ENCODE measurements at places on chromosomes 11 and 22.

- no peak for DNase-seq
Observed at GRCh38 chr11:93653571-93653970, 7.9 kb upstream of the CEP295 start.

- no peak for DNase-seq
Observed at GRCh38 chr11:110261195-110262071, 35.0 kb downstream of the RDX start.

DNA sequence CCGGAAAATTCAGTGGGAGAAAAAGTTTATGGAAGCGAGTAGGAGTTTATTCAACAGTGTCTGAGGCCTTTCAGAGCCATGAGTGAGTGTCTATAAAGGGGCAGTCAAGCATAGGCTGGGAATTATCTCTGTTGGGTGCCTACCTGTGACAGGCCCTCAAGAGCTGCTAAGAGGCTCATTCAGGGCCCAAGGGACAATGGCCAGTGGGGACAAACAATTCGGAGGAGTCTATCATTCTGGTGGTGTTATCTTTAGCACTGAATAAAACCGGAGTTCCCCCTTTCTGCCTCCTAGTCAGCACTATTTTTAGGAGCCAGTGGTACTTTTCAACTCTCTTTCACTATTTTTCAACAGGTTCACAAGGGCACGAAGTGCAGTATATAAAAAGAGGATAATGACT lies 89.5 kb upstream of the HTATIP2 start:
- no peak for DNase-seq

GRCh38 chr11:62892077-62892922 lies 11.6 kb downstream of the SLC3A2 start:
- DNase-seq: peak; percentile 53

DNA sequence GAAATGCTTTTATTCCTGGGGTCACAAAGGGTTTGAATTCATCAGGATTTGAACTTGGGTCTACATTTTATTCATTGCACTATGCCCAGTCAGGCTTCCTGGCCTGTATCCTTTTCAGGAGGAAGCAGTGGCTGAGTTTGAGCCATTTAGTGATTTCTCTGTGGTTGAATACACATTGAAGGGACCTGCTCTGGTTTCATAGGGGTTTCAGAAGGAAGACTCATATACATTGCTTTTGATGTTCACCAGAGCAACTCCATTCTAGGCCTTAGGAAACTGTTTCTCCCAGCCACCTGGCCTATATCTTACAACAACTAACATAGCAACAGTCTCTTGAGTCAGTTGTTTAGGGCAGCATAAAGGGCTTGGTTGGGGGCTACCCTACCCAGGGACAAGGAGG lies 165.7 kb downstream of the INSC start:
- peak; percentile 37 for DNase-seq

GRCh38 chr11:67654225-67654624 lies 3.7 kb upstream of the ACY3 start:
- DNase-seq: no peak

DNA sequence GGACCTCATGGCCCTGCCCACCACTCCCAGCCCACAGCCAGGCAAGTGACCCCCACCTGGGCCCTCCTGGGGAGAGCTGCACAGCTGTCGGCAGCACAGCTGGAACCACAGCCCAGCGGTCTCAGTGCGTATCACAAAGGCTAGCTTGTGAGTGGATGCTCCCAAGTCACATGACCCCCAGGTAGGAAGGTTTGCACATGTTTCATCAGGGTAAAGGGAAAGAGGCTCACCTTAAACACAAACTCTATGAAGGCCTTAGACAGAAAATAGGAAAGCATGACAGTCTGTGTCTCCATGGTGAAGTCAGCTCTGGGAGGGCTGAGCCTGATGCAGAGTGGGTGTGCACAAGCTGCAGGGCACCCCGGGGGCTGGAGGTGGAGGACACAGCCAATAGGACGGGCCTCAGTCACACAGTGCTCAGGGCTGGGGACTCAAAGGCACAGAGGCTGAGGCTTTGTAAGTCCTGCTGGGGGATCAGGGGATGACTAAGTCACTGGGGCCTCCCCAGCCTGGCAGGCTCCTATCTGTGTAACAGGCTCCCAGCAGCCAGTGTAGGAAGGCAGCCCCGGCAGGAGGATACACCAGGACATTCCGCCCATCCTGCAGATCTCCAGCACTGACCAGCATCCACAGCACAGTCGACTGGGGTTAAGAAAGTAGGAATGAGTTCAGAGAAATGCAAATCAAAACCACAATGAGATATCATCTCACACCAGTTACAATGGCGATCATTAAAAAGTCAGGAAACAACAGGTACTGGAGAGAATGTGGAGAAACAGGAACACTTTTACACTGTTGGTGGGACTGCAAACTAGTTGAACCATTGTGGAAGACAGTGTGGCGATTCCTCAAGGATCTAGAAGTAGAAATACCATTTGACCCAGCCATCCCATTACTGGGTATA lies 22.0 kb downstream of the CELSR1 start:
- DNase-seq: no peak

- DNase-seq: peak; percentile 40
Observed at GRCh38 chr11:118001494-118001971, 15.3 kb downstream of the IL10RA start.

- DNase-seq: no peak
Observed at GRCh38 chr11:130071211-130071712, 1.6 kb downstream of the APLP2 start.

DNA sequence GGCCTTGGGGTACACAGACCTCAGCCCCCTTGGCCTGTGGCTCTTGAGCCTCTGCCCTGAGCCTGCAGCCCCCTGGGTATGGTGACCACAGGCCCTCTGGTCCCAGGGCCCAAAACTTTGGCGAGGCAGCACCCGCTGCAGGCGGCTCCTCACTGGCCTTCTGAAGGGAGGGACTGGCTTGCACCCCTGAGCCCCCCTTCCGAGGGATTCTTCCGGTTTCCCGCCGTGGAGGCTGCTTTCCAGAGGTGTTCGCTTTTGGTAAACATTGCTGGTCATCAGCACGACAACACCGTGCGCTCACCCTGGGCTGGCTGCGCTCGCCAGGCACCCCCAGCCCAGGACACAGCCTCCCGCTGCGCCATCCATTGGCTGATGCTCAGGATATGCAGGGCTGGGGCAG lies 42.0 kb downstream of the GRAMD4 start:
- DNase-seq: no peak

DNA sequence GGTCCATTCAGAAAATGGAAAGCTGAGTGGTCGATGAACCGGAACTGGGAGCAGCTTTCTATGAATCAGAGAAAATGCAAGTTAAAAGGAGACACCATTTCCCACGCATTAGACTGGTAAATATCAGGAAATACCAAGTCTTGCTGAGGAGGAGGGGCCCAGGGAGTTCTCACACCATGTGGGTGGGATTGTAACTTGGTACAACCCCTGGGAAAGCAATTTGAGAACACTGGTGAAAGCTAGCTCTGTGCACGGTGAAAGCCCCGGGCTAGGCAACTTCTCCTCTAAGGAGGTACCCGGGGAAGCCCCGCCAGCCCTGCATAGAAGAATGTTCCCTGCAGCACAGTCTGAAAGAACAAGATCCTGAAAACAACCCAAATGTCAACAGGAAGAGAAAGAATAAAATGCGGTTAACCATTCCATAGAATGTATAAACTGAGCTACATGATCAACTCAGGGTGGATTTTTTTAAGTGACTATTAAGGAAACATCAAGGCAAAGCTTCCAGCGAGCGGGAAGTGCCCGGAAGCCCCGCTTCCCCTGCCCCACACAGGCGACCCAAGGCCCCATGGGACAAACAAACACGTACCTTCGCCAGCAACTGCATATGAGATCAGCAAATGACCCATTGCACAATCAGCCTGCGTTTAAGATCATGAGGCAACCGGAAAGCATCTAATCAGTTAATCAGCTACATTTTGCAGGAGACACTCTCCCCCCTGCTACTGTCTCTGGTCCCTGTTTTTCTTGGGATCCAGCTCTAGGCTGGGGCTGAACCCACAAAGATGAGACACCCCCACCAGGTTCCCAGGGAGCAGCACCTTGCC lies 11.3 kb downstream of the SHANK2 start:
- peak; percentile 56 for DNase-seq

GRCh38 chr22:43136255-43136654 lies 6.9 kb downstream of the MCAT start:
- DNase-seq: peak; percentile 79

GRCh38 chr11:77379934-77380333 lies 78.4 kb upstream of the GDPD4 start:
- DNase-seq: peak; percentile 25

DNA sequence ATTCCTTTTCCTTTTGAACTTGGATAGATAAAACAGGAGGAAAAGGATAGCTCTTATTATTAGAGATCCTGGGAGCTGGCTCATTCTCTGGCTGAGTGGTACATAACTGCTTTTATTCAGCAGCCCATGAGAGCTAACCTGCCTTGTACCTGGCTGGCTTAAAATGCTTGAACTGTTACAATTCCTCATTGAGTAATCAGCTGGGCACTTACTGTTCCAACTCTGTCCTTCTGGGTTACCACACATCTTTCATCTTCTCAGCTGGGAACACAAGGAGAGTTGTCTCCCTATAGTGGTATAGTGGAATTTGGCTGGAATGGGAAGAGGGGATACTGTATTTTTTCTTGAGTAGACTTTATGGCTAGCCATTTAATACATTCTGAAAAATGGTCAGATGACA lies 39.8 kb upstream of the SPTBN2 start:
- no peak for DNase-seq

- no peak for DNase-seq
Observed at GRCh38 chr11:11949482-11949881, 58.9 kb downstream of the DKK3 start.

- DNase-seq: no peak
Observed at GRCh38 chr11:101775033-101775432, 139.8 kb upstream of the CEP126 start.

GRCh38 chr11:125448136-125448535 lies 47.9 kb downstream of the FEZ1 start:
- no peak for DNase-seq

- no peak for DNase-seq
Observed at GRCh38 chr11:77230878-77231605, 70.4 kb downstream of the GDPD4 start.

- no peak for DNase-seq
Observed at GRCh38 chr11:91350931-91351330, 873.7 kb upstream of the FAT3 start.

- DNase-seq: no peak
Observed at GRCh38 chr11:110196241-110196754, 100.1 kb downstream of the RDX start.

DNA sequence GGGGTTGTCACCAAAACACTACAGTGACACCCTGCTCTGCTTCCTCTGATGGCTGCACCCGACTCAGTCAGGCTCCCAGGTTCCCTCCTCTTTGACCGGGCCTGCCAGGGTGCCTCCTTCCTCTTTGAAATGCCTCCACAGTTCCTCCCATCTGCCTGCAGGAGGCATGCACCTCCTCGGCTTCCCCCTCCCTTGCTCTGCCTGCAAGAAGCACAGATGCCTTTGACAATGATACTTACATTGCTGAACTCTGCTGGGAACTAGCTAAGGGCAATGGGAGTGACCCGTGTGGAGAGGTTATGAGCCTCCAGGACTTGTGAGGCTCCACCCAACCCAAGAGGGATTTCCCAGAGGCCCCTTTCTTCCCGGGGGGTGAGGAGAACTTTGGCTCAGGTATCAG lies 674.1 kb downstream of the OPCML start:
- no peak for DNase-seq

DNA sequence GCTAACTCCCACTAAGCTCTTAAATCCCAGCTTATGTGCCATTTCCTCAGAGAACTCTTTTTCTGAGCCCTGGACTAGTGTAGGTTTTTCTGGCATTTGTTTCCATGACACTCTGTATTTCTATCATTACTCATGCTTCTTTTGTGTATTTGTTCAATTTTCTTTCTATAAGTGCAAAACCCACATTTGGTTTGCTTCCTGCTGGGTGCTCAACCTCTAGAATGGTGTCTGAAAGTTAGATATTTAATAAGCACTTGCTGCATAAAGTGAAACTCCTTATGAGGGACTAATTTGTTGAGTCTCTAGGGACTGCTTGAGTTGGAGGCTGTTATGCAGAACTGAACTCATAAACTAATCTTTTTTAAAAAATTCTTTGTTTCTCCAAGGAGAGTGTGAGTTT lies 68.6 kb downstream of the SYT9 start:
- no peak for DNase-seq

GRCh38 chr11:4454021-4454420 lies 4.9 kb downstream of the OR52K2 start:
- DNase-seq: no peak

- no peak for DNase-seq
Observed at GRCh38 chr11:702462-703461, 3.3 kb upstream of the EPS8L2 start.

DNA sequence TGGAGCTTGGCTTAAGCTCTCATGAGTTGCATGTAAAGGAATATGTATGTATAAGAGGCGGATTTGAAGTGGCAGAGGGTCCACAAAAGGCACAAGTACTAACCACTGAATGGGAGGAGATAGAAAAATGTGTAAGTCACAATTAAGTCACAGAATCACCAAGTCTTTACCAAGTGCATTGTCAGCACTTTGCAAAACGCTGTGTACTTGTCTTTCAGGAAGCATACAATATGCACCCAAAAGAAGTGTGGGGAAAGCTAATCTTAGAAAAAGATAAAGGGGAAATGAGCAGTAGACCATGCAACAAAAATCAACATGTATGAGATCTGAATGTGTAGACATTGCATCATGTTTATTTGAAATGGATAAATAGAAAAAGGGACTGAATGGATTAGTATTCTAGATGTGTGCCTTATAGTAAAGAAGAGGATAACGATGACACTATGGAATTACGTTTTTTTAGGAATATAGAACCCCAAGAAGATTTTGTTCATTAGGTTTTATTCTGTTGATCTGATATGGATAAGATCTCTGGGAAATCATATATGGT lies 4.5 kb downstream of the CNTF start:
- no peak for DNase-seq

GRCh38 chr11:128884703-128885338 lies 6.3 kb upstream of the KCNJ5 start:
- peak; percentile 76 for DNase-seq

- no peak for DNase-seq
Observed at GRCh38 chr11:92510591-92510990, 286.0 kb downstream of the FAT3 start.

DNA sequence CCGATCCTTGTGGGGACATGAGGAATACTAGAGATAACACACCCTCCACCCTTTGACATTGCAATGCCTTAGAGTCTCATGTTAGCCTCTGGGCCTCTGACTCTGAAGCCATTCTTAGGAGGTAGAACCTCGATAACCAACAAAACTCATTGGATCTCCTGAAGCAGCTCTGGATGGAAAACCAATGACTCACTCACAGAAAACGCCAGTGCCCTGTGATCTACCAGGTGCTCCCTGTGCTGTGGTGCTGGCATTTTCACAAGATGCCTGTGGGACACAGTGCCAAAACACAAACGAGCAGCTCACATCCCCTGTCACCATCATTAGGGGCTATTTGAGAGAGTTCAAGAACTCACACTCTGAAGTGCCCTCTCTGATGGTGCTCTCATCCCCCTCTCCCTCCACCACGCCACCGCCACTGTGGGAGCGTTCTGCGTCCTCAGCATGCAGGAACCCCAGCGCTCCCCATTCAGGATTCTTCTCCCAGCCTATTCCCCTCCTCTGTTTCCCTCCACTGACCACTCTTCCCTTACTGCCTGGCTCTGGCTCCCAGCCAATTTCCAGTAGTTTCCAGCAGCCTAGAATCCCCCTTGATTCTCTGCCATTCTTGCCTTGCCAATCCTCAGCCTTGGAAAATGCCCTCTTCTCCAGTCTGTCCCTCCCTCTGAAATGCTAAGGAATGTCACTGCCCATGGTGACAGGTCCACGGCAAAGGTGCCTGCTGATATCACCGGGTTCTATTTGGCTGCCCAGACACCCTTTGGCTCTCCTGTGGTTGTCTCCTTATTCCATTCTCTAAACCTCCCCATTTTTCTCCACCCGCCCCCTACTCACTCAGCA lies 4.7 kb upstream of the POLD4 start:
- peak; percentile 38 for DNase-seq

GRCh38 chr22:36352803-36353507 lies 34.8 kb downstream of the MYH9 start:
- DNase-seq: no peak

All from Karpas-422 (cell line).